Astrocyte of the spinal cord (primary cell): ENCODE measurements at places on chromosomes 13 and 19.

DNA sequence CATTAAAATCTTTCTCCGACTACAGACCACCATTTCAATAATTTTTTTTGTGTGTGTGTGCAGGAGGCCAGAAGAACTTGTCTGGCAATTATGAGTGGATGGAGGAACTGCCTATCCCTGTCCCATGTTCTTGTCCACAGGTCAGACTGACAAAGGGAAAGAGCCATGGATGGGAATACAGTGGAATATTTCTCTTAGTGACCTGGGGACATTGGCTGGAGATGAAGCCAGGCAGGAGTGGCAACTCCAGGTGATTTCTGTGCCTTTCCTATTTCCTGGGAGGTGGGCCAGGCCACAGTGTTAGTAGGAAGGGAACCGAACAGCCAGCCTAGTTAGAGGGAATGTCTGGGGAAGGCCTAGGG, 3.7 kb downstream of the PSG9 start:
- no peak for DNase-seq

DNA sequence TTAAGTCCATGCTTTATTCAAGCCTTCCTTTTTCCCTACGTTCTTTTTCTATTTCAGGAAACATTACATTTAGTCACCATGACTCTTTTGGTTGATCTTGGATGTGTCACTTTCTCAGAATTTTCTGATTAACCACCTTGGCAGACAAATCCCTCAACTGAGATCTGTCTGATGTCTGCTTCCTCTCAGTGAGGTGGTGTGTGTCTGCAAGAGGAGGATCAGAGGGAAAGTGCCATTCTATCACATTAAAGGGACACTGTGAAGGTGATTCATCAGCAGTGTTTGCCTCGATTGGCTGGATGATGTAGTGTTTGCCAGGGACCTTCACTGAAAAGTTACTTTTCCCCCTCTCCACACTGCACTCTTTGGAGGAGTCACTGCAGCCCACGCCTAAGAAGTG, 3.0 kb upstream of the CCNP start:
- peak; percentile 22 for DNase-seq

- no peak for DNase-seq
Observed at GRCh38 chr13:100485265-100485664, 103.3 kb downstream of the GGACT start.

GRCh38 chr19:2215281-2215751, 20.8 kb downstream of the PLEKHJ1 start:
- no peak for DNase-seq

DNA sequence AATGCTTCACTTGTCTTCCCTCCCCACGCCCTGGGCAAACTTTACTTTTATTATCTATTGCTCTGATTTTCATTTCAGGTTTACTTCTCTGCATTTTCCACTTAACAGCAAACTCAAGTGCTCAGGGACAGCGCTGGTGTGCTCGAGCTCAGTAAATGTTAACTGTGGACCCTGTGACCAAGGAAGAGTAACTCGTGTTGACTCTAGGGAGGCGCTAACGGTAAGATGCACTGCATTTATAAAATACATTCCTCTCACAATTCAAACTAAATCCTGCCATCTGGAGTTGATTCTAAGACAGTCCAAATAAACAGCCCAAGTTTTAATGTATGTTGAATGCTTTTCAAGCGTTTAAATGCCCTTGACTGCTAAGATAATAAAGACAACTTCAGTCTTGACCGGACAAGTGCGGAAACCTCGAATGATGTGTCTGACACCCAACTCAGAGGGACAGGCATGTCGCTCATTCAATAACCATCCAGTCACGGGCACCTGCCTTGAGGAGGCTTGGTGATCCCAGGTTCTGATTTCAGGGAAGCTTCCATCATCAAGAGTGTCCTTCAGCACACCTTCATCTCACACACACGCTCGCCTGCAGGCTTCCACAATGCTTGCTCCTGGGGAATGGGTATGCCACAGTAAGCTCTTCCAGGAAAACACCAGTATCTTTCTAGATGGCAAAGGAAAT, 93.2 kb downstream of the STK24 start:
- DNase-seq: no peak

DNA sequence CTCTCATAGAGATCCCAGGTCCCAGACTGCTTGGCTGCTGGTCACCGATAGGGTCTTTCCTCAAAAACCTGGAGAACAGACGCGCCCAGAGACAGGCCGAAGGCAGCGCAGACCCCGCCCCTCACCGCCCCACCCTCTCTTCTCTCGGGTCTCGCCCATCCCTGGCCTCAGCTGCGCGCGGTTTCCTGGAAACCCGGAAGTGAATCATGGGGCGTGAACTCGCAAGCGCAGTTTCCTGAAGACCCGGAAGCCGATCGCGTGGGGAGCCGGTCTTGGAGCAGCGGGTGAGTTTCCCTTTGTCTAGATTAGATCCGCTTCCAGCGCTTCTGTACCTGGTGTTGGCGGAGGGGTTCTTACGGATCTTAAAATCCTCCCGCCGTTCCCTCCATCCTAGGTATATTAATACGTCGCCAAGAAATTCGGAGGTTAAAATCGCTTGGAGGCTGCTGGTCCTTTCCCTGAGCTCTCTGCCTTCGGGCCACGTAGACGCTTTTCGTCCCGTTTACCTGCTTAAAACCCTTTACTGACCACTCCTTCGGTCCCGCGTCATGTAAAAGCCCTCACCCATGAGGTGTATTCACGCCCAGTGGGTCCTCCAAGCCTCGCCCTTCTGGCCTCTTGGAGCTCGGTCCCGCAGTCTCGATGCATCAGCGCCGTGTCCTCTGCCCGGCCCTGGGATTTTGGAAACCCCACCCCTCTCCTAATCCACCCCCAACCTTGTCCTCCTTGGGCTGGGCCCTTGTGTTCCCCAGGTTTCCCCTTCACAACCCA, at the start of gene ZNF578:
TSS of gene ZNF578 (plus strand) at position 230 of the 771 bp plus-strand sequence. CDS start 48,293 bp downstream, outside the sequence.
- DNase-seq: peak; percentile 89

GRCh38 chr13:107376341-107377125, 808.6 kb upstream of the ARGLU1 start:
- DNase-seq: peak; percentile 9

DNA sequence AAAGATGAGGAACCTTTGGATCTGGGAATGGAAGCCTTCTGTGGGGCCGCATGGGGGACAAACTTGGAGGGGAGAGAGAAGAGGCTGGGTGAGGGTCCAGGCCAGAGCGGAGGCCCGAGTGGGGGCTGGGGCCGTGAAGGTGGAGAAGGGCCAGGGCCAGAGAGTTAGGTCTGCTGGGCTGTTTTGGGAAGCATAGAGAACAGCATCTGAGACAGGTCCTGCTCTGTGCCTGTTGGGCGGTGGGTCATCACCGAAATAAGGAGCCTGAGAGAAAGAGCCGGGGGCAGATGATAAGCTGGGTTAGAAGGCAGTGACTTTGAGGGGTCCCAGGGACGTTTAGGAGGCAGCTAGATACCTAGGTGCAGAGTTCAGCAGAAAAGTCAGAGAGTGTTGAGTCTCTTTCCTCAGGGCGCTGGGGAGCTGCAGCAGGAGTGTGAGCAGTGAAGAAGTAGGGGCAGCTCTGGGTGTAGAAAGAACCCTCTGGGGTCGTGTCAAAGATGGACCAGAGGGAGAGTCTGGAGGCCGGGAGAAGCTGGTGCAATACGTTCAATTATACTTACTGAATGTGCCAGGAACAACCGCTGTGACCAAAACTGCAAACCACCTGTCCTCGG, 2.7 kb downstream of the SPACA6 start:
- no peak for DNase-seq

DNA sequence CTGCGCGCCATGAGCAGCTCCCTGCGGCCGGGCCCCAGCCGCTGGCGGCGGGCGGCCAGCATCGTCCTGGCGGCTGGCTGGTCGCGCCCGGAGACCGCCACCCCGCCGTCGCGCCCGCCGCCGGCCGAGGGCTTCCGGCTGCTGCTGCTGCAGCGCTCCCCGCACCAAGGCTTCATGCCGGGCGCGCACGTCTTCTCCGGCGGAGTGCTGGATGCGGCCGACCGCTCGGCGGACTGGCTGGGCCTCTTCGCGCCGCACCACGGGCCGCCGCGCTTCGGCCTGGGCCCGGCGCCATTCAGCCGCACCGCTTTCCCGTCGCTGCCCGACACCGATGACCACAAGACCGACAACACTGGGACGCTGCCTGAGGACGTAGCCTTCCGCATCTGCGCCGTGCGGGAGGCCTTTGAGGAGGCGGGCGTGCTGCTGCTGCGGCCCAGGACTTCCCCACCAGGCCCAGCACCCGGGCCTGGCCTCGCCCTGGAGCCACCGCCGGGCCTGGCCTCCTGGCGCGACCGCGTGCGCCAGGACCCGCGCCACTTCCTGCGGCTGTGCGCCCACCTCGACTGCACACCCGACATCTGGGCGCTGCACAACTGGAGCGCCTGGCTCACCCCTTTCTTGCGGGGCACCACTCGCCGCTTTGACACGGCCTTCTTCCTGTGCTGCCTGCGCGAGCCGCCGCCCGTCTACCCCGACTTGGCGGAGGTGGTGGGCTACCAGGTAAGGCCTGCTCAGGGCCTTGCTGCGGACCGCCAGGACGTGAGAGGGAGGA, 518 bp downstream of the NUDT19 start:
- DNase-seq: peak; percentile 62

GRCh38 chr19:27691991-27692390, 1521.0 kb downstream of the UQCRFS1 start:
- no peak for DNase-seq

DNA sequence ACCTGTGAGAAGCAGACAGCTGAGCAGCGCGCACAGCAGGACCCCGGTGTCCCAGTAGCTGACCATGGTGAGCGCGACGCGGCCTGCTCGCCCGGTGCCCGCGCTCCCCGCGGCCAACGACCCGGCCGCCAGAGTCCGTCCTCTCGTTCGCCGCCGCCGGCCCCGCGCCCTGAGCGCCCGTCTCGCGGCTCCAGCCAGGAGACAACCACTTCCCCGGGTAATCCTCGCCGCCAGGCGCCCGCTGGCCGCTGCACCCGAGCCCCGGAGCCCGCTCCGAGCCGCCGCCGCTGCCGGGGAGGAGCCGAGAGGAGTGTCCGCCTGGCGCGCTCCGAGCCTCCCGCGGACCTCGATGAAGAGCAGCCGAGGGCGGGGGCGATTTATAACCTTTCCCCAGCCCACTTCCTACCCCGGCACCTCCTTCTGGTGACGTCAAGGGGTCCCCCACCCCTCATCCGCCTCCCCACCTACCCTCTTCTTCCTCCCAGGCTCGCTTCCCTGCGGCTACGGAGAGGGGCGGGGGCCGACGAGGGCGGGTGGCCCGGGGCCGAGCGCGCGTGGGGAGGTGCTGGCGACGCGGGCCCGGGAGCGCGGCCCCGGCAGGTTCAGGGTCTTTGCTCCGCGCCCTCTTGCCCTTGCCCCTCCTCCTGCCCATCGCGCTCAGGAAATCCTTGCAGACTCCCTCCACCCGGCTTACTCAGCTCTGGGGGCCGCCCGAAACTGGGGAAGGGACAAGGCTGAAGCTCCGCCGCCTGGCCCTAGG, at the start of gene FLT1:
TSS of gene FLT1 (minus strand) at position 351 of the 760 bp plus-strand sequence. CDS start at position 66, 285 bp downstream.
- no peak for DNase-seq

DNA sequence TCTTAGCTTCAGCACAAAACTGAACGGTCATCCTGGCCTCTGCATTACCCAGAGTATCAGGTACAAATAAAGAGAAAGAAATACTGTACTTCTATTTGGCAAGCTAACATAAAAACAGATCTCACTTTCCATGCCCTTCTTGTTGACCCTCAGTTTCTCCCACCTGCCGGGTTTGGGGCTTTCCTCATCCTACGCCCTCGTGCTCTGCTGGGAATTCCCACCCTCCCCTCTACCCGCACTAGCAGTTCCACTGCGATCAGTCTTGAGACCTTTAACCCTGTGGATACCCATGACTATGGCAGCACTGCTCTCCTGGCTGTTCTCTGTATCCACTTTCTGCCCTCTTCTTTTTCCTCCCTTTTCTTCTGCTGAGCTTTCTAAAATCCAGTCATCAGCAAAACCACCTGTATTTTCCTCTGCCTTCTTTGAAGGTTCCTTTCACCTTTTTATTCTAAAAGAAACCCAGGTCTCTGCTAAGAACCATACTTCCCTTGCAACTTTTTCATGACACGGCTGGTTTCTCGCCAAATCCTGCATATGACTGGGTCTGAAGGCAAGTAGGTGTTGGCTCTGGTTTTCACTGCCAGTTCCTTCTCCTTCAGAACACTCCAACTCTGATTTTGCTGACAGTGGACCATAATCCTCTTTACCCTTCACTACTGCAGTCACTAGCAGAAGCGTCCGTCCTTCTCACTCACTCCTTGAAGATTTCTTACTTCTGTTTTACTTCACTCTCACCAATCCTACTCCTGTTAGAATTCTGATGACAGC, 99.4 kb downstream of the MIPEP start:
- no peak for DNase-seq

- no peak for DNase-seq
Observed at GRCh38 chr13:113607056-113607888, 22.7 kb downstream of the TFDP1 start.

GRCh38 chr19:49761625-49762311, 1.3 kb downstream of the TSKS start:
- peak; percentile 54 for DNase-seq

GRCh38 chr13:112078216-112078615, 11.3 kb downstream of the SOX1 start:
- no peak for DNase-seq

GRCh38 chr13:100305398-100305797, 216.5 kb downstream of the PCCA start:
- no peak for DNase-seq

GRCh38 chr13:58134525-58134924, 503.0 kb downstream of the PCDH17 start:
- no peak for DNase-seq

DNA sequence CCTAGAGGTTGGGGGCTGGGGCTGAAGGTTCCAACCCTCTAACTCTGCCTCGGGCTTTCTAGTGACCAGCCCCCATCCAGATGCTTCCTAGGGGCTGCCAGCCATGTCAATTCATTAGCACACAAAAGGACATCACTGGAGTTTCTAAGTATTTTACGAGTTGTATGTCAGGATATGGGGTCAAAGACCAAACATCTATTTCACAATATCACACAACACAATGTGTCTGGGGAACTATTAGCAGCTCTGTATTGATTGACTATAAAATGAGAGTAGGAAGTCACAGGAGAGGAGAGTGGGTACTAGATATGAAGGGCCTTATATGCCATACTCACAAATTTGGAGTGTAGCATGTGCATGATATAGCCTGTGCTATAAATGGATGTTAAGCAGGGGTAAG, 42.1 kb downstream of the LPAR6 start:
- no peak for DNase-seq

GRCh38 chr19:917323-918151, at the start of gene KISS1R:
KISS1R (plus strand) TSS chr19:917333; CDS start chr19:917503, 170 bp downstream.
- DNase-seq: no peak

GRCh38 chr19:43078311-43078710, 4.2 kb downstream of the PSG2 start:
- no peak for DNase-seq

DNA sequence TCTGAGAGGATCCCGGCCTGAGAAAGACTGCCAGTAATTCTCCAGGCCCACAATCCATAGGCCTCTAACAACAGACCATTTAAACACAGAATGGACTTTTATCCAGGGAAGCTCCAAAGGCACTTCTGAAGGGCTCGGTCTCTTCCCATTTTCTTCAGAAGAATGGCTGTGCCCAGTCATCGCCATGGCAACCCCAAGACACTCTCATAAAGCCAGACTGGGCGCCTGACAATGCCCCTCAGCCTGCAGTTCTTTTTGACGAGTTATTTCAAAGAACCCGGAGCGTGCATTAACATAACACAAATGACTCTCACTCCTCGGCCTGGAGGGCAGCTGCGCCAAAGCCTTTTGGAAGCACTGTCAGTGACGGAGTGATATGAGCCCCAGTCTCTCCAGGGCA, 61.0 kb downstream of the RASA3 start:
- DNase-seq: no peak

- peak; percentile 88 for DNase-seq
Observed at GRCh38 chr13:113410472-113411201, 42.7 kb downstream of the ADPRHL1 start.

- DNase-seq: no peak
Observed at GRCh38 chr13:103546271-103546670, 480.1 kb upstream of the SLC10A2 start.

GRCh38 chr13:70959035-70959775, 851.0 kb upstream of the KLHL1 start:
- no peak for DNase-seq
